SK-N-DZ (cell line): ENCODE measurements at places on chromosomes 13 and 19.
A peak's percentile ranks its signal among the peaks of the same experiment; 100 is the strongest.

DNA sequence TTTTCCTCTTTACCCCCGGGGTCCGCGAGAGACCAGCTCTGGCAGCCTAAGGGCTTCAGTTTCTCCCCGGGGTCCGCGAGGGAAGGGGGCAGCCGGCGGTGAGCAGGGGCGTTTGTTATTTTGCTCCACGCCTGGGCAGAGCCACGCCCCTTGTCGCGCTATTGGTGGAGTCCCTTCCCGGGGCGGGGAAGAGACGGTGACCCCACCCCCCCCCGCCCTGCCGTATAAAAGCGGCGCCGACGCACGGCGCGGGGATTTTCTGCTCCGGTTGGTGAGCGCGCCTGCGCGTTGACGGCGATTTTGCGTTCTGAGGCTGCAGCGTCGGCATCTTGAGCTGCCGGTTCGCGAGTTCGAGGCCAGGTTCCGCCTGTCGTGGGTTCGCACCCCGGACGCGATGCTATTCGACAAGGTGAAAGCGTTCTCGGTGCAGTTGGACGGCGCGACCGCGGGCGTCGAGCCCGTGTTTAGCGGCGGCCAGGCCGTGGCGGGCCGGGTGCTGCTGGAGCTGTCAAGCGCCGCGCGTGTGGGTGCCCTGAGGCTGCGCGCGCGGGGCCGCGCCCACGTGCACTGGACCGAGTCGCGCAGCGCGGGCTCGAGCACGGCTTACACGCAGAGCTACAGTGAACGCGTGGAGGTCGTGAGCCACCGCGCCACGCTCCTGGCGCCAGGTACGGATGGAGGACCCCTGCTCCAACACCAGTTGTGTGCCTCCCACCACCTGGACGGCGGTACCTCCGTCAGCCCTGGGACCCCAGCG, at the start of gene ARRDC2:
Gene ARRDC2, plus strand, starts transcription at position 254 of the 757 bp plus-strand sequence. Its CDS starts 141 bp downstream, at position 395.
- peak; percentile 86 for DNase-seq

DNA sequence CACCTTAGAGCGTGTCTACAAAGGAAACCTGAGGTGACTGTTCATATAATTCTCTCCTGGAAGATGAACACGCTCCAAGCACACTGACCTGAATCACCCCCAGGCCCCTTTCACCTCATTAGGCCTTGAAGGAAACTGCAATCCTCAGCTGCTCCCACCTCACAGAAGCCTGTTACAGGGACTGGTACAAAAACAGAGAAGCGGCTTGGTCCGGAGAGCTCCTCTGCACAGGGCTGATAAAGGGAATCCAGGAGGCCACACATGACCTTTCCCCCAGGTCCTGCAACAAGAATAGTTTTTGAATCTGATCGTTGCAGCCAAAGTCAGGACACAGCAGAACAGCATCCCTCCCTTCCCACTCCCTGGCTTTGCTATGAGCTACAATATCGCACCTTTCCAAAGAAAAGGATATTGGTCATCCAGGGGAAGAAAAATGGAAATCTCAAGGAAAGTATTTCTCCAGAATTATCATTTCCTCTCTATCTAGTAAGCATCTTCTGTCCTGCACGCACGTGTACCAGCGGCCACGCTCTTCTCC, 666.7 kb downstream of the UQCRFS1 start:
- no peak for DNase-seq

- DNase-seq = no peak
These were observed 436.7 kb downstream of the FGF9 start for GRCh38 chr13:22107549-22107948.

- DNase-seq = no peak
These were observed 1.7 kb upstream of the ADM5 start for GRCh38 chr19:49687566-49688316.

DNA sequence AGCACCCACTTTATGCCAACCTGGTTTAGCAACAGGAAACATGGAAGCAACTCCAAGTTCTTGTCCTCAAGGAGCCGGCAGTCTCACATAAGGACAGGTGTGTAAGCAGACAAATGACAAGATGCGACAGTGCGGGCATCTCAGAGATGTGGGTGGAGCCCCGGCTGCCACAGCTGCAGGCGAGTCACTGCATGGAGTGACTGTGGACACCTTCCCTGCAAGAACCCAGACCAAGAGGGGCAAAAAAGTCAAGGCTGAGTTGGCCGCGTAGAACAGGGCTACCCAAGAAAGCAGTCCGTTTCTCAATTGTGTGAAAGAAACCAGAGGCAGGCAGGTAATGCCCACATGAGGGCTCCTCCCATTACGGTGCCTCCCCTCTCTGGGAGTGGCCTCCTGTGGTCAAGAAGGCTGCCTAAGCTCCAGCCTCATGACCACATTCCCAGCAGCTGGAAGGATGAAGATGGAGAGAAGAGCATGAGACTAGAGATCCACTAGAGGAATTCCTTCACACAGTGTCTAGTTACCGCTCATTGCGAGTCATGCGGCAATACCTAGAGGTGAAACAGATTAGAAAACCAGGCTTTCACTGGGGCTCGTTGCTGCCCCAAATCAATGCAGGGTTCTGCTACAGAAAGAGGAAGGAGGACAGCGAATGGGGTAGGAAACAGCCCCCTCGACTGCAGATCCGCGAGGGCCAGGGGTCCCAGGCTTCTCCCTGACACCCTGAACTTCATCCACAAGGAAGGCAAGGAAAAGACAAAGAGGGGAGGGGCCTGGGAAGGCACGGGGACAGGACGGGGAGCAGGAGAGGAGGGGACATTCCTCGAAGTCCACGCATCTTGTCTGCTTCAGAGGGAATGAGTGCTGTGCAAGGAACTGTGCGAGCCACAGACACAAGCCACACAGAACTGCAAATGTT, 80.2 kb downstream of the SPACA7 start:
- no peak for DNase-seq

GRCh38 chr13:27257648-27258253, 6.4 kb downstream of the RPL21 start:
- no peak for DNase-seq

GRCh38 chr13:31367410-31367809, 167.6 kb downstream of the B3GLCT start:
- DNase-seq = no peak

DNA sequence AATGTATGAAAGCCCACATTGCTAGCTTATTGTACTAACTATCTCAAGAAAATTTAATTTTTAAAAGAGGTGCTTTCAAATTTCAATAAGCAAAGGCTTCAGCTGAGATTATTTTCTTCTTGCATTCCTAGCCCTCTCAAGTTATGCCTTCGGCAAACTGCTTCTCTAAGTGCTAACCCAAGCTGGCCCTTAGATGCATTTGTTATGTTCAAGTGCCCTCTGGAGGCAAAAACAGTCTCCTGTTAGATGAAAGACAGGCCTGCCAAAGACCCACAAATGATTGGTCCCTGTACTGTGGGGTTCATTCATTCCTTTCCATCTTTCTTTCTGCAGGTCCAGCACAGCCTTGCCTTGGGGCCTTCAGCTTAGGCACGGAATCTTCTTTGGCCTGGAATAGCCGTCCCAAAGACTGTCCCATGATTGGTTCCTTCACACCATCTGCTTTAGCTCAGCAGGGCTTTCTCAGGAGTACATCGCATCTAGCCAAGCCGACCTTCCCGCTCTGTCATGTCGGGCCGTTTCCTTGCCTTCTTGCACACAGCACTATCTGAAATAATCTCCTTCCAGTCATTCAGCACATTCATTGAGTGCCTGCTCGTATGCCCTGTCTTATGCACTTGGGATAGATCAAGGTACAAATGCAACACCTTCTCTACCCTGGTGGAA, 26.4 kb upstream of the TPTE2 start:
- peak; percentile 66 for DNase-seq

- no peak for DNase-seq
These were observed 654 bp downstream of the STAP2 start for GRCh38 chr19:4337906-4338440.

DNA sequence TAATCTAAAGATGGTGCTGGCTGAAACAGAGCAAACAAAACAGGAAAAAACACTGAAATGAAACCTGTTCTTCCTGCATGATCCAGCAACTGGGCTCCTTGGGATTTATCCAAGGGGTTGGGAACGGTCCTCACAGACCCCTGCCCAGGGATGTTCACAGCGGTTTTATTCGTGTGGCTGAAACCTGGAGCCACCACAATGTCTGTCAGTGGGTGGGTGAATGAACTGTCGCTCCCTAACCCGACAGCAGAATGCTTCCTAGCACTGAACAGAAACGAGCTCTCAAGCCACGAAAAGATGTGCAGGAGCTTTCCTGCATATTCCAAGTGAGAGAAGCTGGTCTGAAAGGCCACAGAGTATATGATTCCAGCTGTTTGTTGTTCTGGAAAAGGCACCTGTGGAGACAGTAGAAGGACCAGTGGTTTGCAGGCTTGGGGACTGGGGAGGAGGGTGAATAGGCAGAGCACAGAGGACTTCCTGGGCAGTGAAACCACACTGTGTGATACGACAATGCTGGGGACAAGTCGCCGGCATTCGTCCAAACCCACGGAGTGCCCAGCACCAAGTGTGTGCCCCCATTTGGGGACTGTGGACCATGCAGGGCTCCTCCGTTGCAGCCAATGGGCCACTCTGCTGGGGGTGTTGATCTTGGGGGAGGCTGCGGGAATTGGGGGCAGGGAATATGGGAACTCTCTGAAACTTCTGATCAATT, 73.9 kb downstream of the TEX29 start:
- no peak for DNase-seq

DNA sequence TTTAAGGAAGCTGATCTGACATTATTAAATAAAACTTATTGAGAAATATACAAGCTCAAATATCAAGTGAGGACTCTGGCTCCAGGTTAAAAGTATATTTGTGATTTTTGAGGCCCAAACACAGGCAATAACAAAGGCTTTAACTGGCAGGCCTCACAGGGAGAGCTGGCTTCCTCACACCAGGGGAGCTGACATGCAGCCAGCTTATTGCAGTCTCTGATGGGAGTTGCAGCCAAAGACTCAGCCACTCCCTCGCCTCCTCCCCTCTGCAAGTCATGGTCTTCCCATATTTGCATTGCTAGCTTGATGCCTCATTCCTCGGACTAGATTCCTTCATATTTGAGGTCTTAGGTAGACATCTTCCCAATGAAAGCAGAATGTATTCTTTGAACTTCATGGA, 647.1 kb upstream of the SLITRK6 start:
- no peak for DNase-seq

DNA sequence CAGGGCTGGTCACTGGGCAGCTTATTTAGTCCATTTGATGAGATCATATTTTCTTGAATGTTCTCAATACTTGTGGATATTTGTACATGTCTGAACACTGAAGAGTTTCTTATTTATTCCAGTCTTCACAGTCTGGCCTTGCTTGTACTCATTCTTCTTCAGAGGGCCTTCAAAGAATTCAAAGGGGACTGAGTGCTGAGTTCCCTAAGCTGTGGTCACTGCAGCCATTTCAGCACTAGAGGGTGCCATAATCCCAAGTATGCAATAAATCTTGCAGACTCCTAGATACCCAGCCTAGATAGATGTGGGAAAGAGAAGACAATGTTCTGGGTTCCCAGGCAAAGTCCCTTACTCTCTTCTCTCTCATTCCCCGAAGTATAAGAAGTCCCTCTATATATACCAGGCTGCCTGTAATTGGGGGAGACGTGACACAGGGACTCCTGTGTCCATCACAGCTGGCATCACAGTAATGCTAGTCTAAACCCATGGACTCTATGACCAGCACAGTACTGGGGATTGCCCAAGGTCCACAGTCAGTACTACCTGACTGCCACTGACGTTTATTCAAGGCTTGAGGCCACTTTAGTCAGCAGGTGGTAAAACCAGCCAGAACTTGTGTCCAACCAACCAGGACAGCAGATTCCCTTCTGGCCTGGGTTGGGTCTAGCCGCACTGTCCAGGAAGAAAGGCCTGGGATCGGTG, 8.9 kb upstream of the VN1R1 start:
- peak; percentile 8 for DNase-seq

DNA sequence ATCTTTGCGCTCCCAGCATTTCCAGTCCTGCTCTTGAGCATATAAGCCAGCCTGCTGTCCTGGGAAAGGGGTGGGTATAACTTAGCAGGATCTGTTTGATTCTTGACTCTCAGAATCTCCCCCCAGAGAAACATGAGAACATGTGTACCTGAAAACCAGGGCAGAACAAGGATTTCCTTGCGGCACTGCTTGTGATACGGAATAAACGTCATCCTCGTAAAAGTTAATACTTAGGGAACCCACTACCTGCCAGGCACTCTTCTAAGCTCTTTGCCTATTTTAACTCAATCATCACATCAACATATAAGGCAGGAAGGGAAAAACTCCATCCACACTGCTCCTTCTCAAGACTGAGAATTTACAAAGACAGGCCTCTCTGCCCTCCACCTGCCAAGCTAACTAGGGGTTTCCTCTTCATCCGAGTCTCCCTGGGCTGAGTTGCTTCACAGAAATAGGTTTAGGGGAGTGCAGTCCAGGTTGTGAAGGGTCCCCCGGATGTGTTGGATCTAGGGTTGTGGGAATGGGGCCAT, 1.1 kb downstream of the ZNF653 start:
- DNase-seq = no peak

- DNase-seq = no peak
These were observed 27.7 kb upstream of the NBEA start for GRCh38 chr13:34914416-34914815.

GRCh38 chr13:26882731-26883130, 122.1 kb upstream of the GPR12 start:
- no peak for DNase-seq

- no peak for DNase-seq
These were observed 7.6 kb downstream of the PRSS57 start for GRCh38 chr19:687569-688166.

DNA sequence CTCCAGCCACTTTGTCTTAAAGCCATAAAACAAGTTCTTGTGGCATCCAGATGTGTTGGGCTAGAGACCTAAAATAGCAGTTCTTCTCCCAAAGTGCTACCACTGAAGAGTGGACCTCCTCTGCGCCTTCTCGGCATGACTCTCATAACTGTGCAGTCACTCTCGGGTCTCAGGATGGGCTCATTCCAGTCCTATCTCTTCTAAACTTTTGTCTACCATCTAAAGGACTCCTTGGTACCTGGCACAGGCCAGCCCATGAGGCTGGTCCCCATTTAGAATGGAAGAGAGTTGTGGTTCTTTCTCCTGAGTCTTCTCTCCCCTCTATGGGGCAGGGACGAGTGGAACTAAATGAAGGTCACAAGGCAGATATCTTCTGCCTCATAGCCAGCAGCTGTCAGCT, 272.0 kb upstream of the TMTC4 start:
- DNase-seq = no peak

- DNase-seq = no peak
These were observed 14.7 kb downstream of the HCN2 start for GRCh38 chr19:604355-604754.

- no peak for DNase-seq
These were observed 1.6 kb downstream of the PLEKHG2 start for GRCh38 chr19:39413911-39414608.

GRCh38 chr13:94169454-94170144, 309.9 kb downstream of the DCT start:
- no peak for DNase-seq

DNA sequence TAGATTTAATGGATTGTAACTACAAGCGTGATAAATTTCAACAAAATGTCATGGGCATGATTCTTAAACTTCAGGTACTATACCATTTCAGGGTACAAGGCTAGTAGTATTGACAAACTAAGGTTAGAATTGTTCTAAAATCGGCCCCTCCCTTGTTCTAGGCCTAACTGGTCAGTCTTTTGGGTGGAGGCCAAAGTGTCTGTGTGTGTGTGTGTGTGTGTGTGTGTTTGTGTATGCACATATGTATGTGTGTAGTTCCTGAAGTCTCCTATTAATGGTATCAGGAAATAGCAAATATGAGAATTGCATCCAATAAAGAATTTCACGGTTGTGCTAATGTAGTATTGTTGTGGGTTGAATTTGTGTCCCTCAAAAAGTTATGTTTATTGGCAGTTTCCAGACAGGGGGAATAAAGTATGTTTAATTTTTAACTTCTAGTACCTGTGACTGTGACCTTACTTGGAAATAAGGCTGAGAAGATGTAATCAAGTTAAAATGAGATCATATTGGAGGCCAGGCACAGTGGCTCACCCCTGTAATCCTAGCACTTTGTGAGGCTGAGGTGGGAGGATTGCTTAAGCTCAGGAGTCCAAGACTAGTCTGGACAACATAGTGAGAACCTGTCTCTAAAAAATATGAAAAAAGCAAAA, 119.2 kb downstream of the KLF5 start:
- DNase-seq = no peak
